ENCODE measurements at places on chromosomes 4 and X.

- DNase-seq: no peak
Observed at GRCh38 chr4:145552181-145552822, 66.9 kb upstream of the MMAA start.

GRCh38 chr4:168208957-168209614, 109.5 kb downstream of the DDX60 start:
- DNase-seq: no peak

- peak; percentile 8 for DNase-seq
Observed at GRCh38 chr4:119559044-119559647, 69.5 kb downstream of the PDE5A start.

DNA sequence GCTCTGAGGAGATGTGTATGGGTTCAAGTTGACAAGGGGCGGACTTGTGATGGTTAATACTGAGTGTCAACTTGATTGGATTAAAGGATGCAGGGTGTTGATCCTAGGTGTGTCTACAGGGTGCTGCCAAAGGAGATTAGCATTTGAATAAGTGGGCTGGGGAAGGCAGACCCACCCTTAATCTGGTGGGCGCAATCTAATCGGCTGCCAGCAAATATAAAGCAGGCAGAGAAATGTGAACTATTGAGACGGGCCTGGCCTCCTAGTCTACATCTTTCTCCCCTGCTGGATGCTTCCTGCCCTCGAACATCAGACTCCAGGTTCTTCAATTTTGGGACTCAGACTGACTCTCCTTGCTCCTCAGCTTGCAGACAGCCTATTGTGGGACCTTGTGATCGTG, 26.7 kb upstream of the SMIM10L2A start:
- DNase-seq: no peak
